SK-N-SH (cell line): ENCODE measurements at places on chromosomes 16 and 17.
A peak's percentile ranks its signal among the peaks of the same experiment; 100 is the strongest.

DNA sequence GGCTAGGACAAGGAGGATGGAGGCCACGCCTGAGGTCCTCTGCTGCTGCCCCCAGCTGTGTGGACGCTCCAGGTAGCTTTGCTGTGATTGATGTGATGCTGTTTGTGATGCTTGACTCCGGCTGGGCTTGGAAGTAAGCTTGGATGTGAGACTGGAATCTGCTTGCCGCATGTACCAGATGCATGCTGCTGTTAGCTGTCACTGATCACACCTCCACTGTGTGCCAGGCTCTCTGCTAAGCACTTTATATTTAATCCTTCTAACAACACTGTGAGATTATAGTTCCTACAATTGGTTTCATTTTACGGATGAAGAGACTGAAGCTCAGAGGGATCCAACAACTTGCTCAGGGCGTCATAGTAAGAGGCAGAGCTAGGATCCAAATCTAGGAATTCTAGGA is 23.5 kb downstream of the SNX29 start:
- DNase-seq: no peak

DNA sequence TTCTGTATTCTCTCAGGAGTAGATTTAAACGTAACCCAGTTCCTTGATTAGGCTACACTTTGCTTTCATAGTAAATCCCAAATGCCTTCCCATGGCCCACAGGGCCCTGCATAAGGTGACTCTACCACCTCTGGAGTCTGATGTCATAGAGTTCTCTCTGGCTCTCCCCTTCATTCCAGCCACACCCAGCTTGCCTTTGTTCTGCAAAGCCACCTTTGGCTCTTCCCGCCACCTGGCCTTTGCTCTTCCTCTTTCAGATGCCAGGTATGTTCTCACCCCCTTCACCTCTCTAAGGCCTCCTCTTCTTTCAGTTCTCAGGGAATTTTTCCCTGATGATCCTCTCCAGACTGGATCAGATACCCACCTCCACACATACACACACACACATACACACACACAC is 141.3 kb upstream of the HSBP1 start:
- DNase-seq: no peak

- DNase-seq: no peak
These were observed 20.0 kb downstream of the ABHD15 start for GRCh38 chr17:29546830-29547229.

- peak; percentile 58 for DNase-seq
These were observed 1.3 kb upstream of the RAB40C start for GRCh38 chr16:588639-588888.

- DNase-seq: no peak
These were observed 2.8 kb downstream of the ZNF319 start for GRCh38 chr16:57997528-57998265.

DNA sequence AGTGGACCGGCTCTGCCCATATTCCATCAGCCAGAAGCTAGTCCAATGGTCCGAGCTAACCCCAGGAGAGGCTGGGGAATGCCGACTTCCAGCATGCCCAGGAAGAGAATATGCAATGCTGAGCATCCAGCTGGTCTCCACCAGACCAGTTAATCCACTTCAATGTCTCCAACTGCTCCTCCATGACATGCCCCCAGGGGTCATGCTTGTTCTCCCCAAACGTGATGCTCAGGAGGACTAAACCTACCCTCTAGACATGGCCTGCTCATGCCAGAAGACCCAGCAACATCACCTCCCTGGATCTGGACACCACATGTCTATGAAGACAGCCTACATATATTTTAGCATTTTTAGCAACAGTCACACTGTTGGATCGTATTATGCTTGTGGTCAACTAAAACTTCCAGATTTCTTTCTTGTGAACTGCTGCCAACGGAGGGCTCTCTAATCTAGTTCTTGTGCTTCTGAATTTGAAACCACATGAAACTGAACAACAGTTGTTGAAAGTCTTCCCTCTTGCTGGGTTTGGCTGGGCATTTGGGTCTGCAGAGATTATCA is 245.1 kb downstream of the SOX9 start:
- no peak for DNase-seq

- DNase-seq: no peak
These were observed 7.6 kb downstream of the SNN start for GRCh38 chr16:11675561-11676511.

GRCh38 chr16:88743693-88744576 is 37.6 kb downstream of the CTU2 start:
- DNase-seq: peak; percentile 95

DNA sequence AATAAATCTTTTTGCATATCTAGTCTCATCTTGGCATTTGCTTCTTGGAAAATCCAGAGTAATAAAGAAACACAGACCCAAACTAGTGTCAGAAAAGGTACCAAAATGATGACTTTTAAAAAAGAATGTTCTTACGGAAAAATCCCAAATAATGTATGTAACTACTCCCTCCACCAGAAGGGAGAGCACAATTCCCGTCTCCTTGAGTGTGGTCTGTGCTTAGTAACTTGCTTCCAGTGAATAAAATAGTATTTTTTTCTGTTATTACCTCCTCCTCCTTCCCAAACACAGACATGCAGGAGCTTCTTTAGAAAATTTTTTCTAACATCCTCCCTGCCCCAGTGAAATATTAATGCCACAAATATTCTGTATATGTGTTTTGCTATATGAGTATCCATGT is 358.1 kb downstream of the ZFHX3 start:
- DNase-seq: no peak

DNA sequence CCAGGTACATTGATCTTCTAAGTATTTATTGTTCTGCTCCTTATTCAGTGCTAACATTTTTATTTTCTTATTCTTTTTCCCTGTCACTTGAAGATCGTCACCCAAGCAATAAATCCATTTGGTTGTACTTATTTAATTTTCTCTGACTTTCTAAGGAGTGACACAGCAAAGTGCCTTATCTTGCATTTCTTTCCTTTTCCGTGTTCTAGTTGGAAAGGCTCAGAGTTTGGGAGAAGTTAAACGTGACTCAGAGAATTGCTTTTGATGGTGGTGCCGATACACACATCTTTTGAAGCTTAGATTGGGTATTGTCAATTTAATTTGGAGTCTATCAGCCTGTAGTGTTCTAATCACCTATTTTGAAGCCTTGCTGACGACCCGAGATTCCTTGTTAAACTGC is 72.0 kb downstream of the PITPNC1 start:
- DNase-seq: no peak

DNA sequence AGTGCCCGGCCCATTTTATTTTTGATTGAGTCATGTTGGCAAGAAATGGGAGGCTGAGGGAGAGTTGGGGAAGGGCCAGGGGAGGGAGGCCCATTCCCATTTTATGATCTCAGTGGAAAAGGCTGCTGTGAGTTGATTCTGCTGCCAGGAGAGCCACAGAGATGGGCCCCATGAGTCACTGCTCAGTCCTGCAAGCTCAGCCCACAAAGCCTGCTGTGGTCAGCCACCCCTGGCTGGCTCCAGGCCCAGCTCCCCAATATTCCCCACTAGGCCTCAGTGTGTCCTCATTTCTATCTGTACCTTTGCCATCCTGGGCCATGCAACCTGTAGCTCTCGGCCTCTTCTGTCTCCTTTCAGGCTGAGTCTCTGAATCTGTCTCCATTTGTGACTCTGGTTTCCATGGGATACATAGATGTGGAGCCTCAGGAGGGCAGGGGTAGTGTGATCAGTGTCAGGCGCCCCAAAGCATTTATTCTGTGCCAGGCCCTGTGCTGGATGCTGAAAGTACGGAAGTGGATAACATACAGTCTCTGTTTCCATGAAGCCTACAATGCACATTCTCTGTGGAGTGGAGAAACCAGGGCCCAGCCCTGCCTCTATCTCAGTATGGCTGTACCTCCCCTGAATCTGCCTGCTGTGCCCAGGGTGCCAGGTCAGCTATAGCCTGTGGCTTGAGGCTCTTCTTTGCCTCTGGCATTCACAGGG is 1.9 kb upstream of the PLEKHG4 start:
- no peak for DNase-seq

DNA sequence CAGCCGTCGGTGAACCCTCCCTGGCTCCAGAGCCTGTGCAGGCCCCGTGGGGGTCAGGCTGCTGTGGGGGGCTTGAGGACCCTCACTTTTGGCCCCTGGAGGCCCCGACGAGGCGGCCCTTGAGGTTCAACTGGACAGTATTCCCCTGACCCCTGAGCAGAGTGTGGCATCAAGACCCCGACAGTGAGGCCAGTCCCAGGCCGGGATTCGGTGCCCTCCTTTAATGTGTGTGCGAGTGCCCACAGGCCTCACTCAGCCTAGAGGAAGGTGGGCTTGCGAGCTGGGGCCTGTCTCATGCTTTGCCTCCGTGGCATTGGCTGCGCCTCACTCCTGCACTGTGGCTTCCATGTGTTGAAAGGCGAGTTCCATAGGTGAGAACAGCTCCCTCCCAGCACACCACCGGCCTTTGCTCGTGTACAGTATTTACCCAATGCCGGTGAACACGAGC is 94.5 kb downstream of the METRNL start:
- no peak for DNase-seq

- no peak for DNase-seq
These were observed 811.6 kb upstream of the GOT2 start for GRCh38 chr16:59545721-59546120.

GRCh38 chr17:37373530-37374159 is 2.1 kb upstream of the C17orf78 start:
- peak; percentile 74 for DNase-seq

GRCh38 chr17:69762359-69762758 is 312.7 kb upstream of the KCNJ16 start:
- DNase-seq: no peak

DNA sequence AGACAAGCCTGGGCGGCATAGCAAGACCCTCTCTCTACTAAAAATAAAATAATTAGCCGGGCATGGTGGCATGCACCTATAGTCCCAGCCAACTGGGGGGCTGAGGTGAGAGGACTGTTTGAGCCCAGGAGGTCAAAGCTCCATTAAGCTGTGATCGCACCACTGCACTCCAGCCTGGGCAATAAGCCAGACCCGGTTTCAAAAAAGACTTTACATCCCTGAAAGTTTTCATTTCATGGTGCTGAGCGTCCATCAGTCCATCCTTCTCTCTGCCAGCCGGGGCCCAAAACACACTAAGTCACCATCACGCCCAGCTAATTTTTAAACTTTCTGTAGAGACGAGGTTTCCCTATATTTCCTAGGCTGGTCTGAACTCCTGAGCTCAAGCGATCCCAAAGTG is 10.6 kb downstream of the RAB40B start:
- DNase-seq: no peak

DNA sequence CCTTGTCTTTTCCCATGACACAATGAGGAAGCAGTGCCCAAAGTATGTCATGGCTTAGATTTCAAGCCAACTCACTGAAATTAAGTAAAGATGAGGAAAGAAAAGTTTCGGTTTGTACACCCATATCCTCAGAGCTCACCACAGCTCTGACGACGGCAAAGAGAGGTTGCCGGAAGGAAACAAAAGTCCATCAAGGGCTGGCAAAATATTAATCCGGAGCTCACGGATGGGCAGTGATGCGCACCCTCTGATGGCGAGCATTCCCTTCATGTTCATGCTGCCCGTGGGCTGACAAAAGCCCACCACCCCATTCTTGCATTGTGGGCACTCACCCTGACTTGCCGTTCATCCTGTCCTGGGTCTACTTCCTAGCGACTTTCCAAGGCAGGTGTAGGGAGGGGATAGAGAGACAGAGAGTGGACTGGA is 103.1 kb downstream of the SOX9 start:
- DNase-seq: no peak

GRCh38 chr17:55612691-55613141 is 101.5 kb upstream of the SMIM36 start:
- peak; percentile 76 for DNase-seq

DNA sequence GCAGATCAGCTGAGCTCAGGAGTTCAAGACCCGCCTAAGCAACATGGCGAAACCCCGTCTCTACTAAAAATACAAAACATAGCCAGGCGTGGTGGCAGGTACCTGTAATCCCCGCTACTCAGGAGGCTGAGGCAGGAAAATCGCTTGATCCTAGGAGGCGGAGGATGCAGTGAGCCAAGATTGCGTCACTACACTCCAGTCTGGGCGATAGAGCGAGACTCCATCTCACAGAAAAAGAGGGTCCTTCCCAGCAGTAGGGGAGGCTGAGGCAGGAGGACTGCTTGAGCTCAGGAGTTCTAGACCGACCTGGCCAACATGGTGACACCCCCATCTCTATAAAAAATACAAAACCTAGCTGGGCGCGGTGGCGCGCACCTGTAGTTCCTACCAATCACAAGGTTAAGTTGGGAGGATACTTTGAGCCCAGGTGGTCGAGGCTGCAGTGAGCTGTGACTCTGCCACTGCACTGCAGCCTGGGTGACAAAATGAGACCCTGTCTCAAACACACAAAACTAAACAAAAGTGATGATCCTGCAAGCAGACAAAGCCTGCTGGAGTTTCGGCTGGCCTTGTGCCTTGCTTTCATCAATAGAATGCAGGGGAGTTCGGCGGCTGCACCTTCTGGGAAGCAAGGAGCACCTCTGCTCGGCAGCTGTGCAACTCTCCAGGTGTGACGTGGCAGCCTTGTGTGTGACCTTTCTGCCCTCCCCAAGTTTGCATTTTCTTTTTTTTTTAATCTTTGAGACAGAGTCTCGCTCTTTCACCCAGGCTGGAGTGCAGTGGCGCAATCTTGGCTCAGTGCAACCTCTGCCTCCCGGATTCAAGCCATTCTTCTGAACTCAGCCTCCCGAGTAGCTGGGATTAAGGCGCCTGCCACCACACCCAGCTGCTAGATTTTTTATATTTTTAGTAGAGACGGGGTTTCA is 12.4 kb upstream of the YWHAE start:
- no peak for DNase-seq

GRCh38 chr17:57604771-57605674 is 140.1 kb downstream of the CCDC182 start:
- DNase-seq: peak; percentile 89

GRCh38 chr17:41869426-41869825 is 4.2 kb upstream of the KLHL11 start:
- DNase-seq: no peak

GRCh38 chr16:85461814-85462713 is 151.1 kb upstream of the GSE1 start:
- peak; percentile 86 for DNase-seq

- no peak for DNase-seq
These were observed 52.5 kb upstream of the ENPP7 start for GRCh38 chr17:79678091-79678735.

DNA sequence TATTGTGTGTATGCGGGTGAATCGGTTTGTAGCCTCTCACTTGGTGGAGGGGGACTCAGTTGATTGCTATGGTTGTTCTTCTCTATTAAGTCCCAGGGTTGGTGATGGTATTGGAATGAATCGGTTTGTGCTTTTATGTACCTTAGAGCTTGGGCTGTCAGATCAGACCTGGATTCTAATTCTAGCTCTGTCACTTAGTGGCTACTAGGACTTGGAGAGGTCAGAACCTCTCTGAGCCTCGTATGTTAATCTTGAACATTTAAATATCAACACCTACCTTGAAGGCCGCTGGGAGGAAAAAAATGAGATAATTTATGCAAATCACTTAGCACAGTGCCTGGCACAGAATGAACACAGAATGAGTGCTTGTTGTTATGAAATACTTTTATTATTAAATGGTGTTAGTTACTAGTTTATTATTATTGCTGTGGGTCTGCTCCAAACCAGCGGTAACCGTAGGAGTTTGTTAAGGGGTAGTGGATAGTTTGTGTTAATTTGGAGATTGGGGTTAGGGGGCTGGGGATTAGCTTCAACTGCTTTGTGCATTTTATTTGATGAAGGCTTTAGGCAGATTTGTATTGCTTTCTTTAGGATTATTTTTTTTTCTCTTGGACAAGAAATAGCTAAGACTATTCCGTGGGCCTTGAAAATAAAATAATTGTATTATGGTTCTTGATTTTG is 3.5 kb downstream of the KDM6B start:
- no peak for DNase-seq
